Dermis lymphatic vessel endothelial cell (primary cell): ENCODE measurements at places on chromosomes 3 and 15. TPM values are rescaled to one million over a fixed set of nuclear protein-coding genes. Genes with fewer than 3 reads are reported as not detected.

Gene CHRD
- total RNA-seq = 0.43 and 0.69 TPM in 2 replicates

Gene LMAN1L
- not detected in 2 replicates for total RNA-seq

Gene STRIT1
- not detected in 2 replicates for total RNA-seq

Gene HES1
- 66.9 and 84.6 TPM in 2 replicates for total RNA-seq

Gene DNAH1
- total RNA-seq = 2.1 and 2.2 TPM in 2 replicates

Gene CHL1
- total RNA-seq = not detected in 2 replicates

Gene XCR1
- not detected in 2 replicates for total RNA-seq

Gene STAB1
- 199 and 423 TPM in 2 replicates for total RNA-seq

Gene FBXO40
- not detected in 2 replicates for total RNA-seq

Gene SAMD7
- total RNA-seq = not detected in 2 replicates

Gene EHHADH
- 4.1 and 6.6 TPM in 2 replicates for total RNA-seq

Gene CNTN4
- 0.17 and 0.33 TPM in 2 replicates for total RNA-seq

Gene KBTBD12
- total RNA-seq = not detected in 2 replicates

Gene C3orf85
- total RNA-seq = not detected in 2 replicates

Gene TMEM89
- total RNA-seq = 0.09 TPM in 1 of 2 replicates, not detected in the other

Gene KLHL40
- not detected in 2 replicates for total RNA-seq

Gene NR1I2
- total RNA-seq = not detected in 2 replicates

Gene TEX55
- total RNA-seq = not detected in 2 replicates

Gene MCTP2
- 3.1 and 11.3 TPM in 2 replicates for total RNA-seq

Gene EIF4A2
- 452 and 554 TPM in 2 replicates for total RNA-seq

Gene CTXND1
- not detected in 2 replicates for total RNA-seq

Gene CYP1A2
- total RNA-seq = not detected in 2 replicates

Gene KNG1
- total RNA-seq = not detected in 2 replicates

Gene SPINK8
- total RNA-seq = not detected in 2 replicates

Gene CELF6
- total RNA-seq = 0.11 and 0.17 TPM in 2 replicates

Gene LRRC2
- under 0.01 and 0.17 TPM in 2 replicates for total RNA-seq

Gene KCNMB2
- not detected in 2 replicates for total RNA-seq

Gene FSIP1
- 0.43 and 0.69 TPM in 2 replicates for total RNA-seq

Gene PLA1A
- 2.8 and 7.3 TPM in 2 replicates for total RNA-seq

Gene MUC13
- total RNA-seq = not detected in 2 replicates

Gene CCR5
- total RNA-seq = 0.09 TPM in 1 of 2 replicates, not detected in the other

Gene OIP5
- 1.4 TPM in 2 replicates for total RNA-seq

Gene ROPN1
- total RNA-seq = not detected in 2 replicates

Gene TMEM207
- not detected in 2 replicates for total RNA-seq

Gene RFTN1
- total RNA-seq = 17.2 and 25.2 TPM in 2 replicates

Gene ADGRG7
- not detected in 2 replicates for total RNA-seq

Gene HHLA2
- not detected in 2 replicates for total RNA-seq

Gene LRTM1
- total RNA-seq = not detected in 2 replicates

Gene DAPK2
- 4.7 and 18.0 TPM in 2 replicates for total RNA-seq

Gene LYZL4
- not detected in 2 replicates for total RNA-seq

Gene LARP6
- total RNA-seq = 8.1 and 11.3 TPM in 2 replicates

Gene ADAMTS17
- 0.17 and 0.33 TPM in 2 replicates for total RNA-seq

Gene SPRED1
- 20.2 and 30.7 TPM in 2 replicates for total RNA-seq

Gene EPB42
- total RNA-seq = not detected in 2 replicates

Gene TMEM108
- total RNA-seq = 0.09 TPM in 1 of 2 replicates, not detected in the other

Gene GOLGA6L1
- not detected in 2 replicates for total RNA-seq

Gene GP5
- total RNA-seq = 0.09 and 0.22 TPM in 2 replicates

Gene RPL22L1
- 26.7 and 41.9 TPM in 2 replicates for total RNA-seq

Gene GP9
- total RNA-seq = 0.11 TPM in 1 of 2 replicates, not detected in the other
